ENCODE measurements at places on chromosomes 3 and 15.

GRCh38 chr3:126135071-126135405 is 45.3 kb downstream of the ALDH1L1 start:
- peak; percentile 26 for DNase-seq

- DNase-seq = no peak
Measured at GRCh38 chr3:1088503-1088902, 4.3 kb upstream of the CNTN6 start.

GRCh38 chr15:51621936-51622603 is 501 bp downstream of the DMXL2 start:
- peak; percentile 58 for DNase-seq

DNA sequence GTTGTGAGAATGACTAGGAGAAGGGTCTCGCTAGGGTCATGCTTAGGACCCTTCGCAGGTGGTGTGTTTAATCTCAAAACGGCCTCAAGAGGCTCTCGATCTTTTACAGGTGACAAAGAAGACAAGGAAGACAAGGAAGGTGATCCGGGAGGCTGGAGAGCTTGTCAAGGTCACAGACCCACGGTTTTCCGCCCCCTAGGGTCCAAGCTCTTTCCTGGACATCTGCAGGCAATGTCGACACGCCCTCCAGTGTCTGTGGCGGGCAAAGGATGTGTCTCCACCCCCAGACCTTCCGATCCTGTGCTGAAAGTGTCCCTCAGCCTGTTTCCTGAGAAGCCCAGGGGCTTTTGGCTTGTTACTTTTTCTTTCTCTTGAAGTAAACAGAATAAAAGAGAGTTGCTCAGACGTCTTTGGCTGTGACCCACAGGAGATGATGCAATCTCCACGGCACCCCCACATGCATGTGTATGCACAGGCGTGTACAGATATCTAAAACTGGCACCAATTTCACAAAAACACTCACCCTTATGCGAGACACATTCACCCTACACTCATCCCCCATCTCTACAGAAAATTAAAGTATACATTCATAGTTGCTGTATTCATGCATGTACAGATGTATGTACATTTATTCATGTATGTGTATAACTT is 108.8 kb downstream of the KLF13 start:
- DNase-seq = peak; percentile 91

GRCh38 chr15:28985316-28985645 is 99.5 kb downstream of the APBA2 start:
- DNase-seq = no peak
